ENCODE measurements at places on chromosomes 11 and 22. TPM values are rescaled to one million over a fixed set of nuclear protein-coding genes. Genes with fewer than 3 reads are reported as not detected.

DNA sequence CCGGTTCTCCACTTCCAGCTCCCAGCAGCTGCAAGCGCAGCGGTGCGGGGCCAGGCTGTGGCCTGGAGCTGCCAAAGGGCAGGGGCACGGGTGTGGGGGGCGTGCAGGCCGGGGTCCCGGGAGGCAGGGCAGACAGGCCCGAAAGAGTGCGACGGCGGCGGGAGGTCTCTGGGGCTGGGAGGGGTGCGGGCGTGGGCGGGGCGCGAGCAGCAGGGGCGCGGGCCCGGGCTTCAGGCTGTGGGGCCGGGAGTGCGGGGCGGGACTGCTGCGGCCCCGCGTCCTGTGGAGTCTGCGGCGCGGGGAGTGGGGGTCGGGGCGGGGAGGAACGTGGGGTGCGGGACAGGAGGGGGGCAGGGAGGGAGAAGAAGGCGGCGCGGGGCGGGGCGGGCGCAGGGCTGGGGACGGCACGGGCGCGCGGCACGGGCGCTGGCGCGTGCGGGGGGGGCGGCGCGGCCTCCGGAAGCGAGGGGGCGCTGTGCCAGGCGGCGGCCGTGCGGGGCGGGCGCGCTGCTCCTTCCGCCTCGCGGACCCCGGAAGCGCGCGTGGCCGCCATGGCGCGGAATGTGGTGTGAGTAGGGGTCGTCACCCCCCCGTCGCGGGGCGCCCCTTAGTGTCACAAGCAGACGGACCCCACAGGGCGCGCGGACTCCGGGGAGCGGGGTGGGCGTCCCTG, at the start of gene MRPL23:
Gene MRPL23 (plus strand): TSS at position 521 of the 673 bp plus-strand sequence. CDS start 31 bp downstream, at position 552.
- no peak for DNase-seq

DNA sequence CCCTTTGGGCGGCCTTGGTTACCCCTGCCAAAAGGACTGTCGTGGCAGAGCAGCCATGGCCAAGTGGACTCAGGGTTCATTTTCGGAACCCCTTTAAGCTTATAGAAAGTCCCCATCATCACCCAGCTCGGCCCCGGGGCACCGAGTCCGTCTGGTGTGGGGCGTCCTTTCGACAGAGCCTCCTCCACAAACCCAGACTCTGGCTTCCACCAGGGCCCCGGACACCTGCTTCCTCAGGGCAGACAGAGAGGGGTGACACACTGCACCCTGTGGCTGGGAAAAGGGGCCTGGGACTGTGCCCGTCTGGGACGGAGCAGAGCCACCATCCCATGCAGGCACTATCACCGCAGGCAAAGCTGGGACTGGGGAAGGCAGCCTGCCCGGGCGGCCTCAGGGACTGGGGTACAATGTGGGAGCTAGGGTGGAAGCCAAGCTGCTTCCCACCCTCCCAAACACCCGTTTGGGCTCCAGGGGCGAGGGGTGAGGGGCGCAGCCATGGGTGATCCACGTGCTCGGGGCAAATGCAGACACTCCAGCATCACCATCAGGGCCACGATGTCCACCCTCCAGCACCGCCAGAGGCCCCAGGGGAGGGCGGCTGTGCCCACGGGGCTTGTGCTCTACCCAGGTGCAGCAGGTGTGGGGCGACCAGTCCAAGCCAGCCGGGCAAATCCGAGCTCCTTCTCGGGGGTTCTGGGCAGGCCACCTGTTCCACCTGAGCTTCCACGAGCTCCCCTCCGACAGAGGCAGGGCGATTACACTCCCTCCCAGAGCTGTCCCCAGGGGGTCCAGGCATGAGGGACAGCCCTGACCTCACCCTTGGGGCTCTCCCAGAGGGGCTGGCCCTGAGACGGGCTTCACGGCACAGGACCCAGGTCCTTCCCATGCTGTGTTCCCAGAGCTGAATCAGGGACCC, 11.7 kb upstream of the MRPL23 start:
- DNase-seq, result no peak

GRCh38 chr22:34897126-34897525, 168.8 kb upstream of the ISX start:
- no peak for DNase-seq

DNA sequence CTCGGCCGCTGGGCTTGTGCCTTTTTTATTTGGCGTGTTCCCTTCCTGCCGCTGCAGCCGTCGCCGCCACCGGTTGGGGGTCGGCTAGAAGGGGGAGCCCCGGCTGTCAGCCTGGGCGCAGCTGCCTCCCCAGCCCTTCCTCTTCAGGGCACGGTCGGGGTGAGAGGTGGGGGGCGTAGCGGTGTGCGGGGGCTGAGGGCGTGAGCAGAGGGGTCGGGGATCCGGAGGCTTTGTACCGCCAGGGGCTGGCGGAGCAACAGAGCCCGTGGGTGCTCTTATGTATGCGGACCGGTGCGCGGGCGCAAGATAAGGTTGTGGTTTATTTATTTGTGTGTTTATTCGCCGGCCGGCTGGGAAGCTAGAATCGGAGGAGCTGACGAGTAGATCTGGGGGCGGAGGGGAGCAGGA, 477 bp downstream of the ZBTB16 start:
- DNase-seq, result peak; percentile 72

DNA sequence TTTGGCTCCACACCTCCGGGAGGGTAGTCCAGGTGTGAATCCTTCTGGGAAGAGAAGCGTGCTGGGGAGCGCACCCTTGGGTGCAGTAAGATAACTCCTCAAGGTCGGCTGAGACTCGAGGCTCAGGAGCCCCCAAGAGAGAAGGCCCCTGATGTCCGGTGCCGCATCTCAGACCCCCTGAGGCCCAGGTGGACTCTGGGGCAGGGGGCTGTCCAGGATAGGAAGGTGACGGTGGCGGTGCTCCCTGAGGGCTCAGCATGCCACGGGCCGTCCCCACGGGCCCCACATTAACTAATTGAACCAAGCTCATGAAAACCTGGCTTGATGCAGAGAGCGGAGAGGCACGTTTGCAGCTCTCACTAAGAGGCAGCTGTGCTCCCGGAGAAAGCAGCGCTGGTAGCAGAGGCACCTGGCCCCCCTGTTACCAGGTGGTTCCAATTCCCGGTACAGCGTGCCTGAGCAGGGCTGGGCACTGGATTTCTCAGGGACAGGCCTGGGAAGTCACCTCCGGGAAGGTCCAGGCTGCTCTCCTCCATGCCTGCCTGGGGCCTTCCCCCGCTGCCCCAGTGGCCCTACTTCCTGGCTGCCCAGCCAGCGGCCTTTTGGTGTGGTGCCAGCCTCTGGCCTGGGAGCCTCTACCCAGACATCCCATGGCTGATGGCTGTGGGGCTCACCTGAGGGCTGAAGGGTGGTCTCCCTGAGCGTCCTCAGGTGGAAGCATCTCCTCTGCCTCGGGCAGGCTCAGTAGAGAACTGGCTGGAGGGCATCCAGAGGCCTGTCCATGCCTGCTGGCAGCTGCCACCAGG, 1.1 kb downstream of the KCNQ1 start:
- DNase-seq, result peak; percentile 35

- DNase-seq, result no peak
Measured at GRCh38 chr11:128488471-128488870, 98.9 kb downstream of the ETS1 start.

GRCh38 chr11:17765356-17766072, 30.9 kb downstream of the KCNC1 start:
- DNase-seq, result no peak

GRCh38 chr11:128928400-128928799, 14.3 kb downstream of the TP53AIP1 start:
- no peak for DNase-seq

GRCh38 chr11:33747979-33748378, 11.8 kb upstream of the CD59 start:
- DNase-seq, result no peak

GRCh38 chr22:32754413-32755041, 47.0 kb upstream of the TIMP3 start:
- no peak for DNase-seq

GRCh38 chr11:100830274-100830673, 143.2 kb downstream of the ARHGAP42 start:
- peak; percentile 41 for DNase-seq

GRCh38 chr11:60934124-60934789, 10.0 kb downstream of the TMEM132A start:
- DNase-seq, result no peak

DNA sequence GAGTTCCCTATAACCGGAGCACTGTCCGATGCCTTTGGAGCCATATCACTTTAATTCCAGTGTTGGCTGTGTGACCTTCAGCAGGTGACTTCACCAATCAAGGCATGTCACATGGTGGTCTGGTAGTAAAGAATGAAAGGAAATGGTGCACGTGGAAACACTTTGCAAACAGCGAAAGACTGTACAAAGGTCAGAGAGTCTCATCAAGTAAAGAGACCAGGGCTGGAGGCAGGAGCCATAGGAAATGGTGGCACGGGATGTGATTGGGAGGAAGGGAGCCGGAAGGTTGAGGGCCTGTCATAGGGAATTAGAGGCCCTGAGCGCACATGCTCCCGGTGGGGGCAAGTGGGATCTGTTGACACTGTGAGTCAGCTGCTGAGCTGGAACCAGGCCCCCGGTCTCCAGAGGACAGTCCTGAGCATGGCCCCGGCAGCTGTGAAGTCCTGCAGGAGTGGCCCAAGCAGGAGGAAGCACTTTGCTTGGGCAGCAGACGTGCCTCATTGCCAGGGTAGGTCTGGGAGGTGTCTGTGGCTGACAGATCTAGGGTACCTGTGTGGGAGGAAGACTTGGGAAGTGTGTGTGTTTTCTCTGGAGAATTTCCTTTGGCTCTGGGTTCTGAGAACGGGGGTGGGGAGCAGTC, 2.0 kb downstream of the DAGLA start:
- DNase-seq, result peak; percentile 33

- DNase-seq, result no peak
Measured at GRCh38 chr11:47225552-47226400, 11.0 kb downstream of the DDB2 start.

GRCh38 chr11:5553343-5553742, 5.0 kb upstream of the OR52H1 start:
- no peak for DNase-seq

GRCh38 chr11:96328395-96329010, 14.5 kb downstream of the MAML2 start:
- no peak for DNase-seq

DNA sequence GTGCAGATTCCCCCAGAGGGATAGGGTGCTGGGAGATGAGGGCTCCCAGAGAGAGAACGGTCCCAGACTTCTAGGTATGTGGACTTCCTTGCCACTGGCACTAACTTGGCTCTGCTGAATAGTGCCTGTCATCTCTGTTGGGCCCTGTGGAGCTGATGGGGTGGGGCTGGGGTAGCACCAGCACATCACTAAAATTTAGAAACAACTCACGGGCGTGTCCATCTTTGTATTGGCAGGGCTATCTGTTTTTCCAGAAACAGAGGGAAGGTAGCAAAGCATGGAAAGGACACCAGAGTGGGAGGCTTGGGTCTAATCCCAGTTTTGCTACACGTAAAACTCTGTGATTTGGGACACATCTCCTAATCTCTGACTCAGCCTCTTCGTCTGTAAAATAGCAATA, 25.8 kb downstream of the SWAP70 start:
- no peak for DNase-seq

DNA sequence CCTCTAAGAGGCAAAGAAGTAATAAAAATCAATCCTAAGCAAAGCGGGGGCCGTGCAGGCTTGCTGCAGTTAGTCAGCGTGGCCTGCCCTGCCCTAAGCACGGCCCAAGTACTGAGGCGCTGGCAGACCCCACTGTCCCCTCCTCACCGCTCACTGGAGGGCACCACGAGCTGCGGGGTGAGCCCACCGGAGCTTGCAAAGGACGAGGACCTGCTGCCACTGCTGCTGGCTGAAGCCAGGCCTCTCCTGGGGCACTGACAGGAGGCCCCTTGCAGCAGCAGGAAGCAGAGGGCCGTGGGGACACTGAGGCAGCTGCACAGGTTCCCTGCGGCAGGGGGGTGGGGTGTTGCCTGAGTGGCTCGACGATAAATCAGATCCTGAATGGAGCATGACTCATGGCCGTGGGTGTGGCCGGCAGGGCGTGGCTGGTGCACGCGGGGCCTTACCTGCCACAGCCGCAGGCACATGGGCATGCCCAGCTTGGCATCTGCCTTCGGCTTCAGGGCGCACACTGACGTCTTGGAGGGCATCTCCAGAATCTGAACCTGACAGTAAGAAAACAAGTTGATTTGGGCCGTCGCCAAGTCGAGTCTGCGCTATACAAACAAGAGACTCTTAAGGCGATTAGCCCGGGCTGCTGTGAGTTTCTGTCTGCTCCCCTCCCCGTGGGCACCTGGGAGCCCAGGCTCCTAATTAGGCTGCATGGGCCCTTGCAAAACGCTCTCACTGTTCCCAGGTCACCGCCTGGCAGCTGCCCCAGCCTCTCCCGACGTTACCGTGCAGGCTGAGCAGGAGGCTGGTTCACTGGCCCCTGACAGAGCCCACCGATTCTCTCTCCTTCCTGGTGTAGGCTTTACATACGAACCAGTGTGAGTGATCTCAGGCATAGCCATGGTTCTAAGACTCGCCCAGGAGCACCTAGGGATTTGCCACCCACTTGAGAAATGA, 45.9 kb downstream of the TBX1 start:
- peak; percentile 86 for DNase-seq

- no peak for DNase-seq
Measured at GRCh38 chr11:100473390-100473740, 213.7 kb upstream of the ARHGAP42 start.

- DNase-seq, result no peak
Measured at GRCh38 chr11:69877235-69877634, 58.0 kb upstream of the FGF3 start.

Gene SPON1
- 97.8 TPM for total RNA-seq

Gene SLC22A8
- total RNA-seq, result not detected

Gene FOXRED1
- 14.2 TPM for total RNA-seq

Gene NOX4
- total RNA-seq, result not detected

Gene DEUP1
- not detected for total RNA-seq

Gene KCNK7
- not detected for total RNA-seq

Gene APOA1
- total RNA-seq, result 73.6 TPM

Gene CAT
- total RNA-seq, result 24.9 TPM

Gene SEPTIN3
- not detected for total RNA-seq

All from stomach (tissue), 19 donors.